ENCODE measurements at places on chromosomes 3 and 15.

DNA sequence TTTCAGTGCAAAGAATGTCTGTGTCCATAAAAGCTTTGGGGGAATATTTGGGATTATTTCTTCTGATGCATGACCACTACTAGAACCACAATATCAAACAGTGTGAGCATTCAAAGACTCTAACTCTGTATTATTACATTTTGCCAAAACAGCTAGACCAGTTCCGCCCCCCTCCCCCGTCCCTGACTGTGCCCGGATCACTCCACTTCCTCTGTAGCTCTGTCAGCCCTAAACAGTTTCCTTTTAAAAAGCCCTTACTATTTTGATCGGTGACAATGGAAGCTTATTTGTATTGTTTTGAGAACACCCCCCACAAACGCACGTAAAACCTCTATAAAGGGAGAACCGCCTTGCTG is 36.6 kb upstream of the EPHB3 start:
- no peak for DNase-seq

DNA sequence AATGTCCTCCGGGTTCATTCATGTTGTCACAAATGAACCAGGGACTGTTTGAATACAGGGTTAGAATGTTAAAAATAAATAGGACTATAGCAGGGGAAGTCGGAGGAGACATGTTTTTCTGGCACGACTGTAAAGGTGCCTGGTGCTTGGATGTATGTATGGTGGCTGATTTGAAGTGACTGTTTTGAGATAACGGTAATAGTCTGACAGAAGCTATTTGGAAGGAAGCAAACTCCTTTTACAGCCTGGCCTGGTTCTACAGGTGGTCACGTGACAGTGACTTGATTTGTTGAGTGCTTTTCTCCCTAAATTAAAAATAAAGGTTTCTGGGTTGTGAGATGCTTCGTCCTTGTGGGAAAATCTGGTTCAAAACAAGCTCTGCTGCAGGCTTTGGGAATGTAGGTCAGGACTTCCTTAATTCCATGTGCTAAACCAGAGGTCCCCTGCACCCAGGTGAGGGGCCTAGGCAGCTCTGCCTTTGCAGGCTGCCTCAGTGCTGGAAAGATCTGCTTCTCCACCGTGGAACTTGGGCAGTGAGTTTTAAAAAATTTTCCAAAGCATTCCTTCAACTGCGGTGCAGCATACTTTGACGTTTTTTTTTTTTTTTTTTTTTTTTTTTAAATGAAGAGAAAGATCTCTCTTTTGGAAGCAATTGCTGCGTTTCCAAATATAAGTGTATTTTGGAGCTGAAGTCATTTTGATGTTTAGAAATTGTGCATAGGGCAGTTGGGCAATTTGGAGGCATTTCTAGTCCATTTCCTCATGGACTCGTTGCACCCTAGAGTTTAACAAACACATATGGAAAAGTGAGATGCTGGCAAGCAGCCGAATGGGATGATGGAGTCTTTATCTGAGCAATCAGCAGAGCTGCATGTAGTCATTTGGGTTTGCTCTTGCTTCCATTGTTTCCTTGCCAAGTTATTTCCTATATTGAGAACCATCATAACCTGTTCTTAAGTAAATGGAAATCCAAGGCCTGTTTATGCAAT is 30.9 kb downstream of the ITPR1 start:
- DNase-seq, result no peak

DNA sequence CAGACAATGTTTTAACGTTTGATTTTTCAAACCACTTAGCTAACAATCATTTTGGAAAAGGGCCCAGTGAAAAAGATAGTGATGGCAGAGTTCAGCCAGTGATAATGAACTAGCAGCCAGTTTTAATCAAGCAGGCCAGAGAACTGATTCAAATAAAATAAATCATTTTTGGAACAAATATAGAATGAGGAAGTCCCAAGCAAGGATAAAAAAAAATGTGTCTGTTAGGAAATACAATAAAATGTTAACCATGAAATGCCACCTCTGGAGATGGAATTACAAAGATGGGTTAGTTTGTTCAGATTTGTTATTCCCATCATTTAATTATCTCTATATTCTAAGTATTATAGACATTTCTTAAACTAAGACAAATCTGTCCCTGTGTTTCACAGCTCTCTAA is 1.1 kb downstream of the HERC1 start:
- no peak for DNase-seq

- DNase-seq, result no peak
Observed at GRCh38 chr3:45955706-45956105, 12.4 kb downstream of the CXCR6 start.

GRCh38 chr15:73607405-73607804 is 25.8 kb downstream of the NPTN start:
- DNase-seq, result no peak

GRCh38 chr15:62782071-62782841 is 260.3 kb upstream of the TPM1 start:
- DNase-seq, result peak; percentile 90

- no peak for DNase-seq
Observed at GRCh38 chr3:64384561-64384960, 159.3 kb upstream of the PRICKLE2 start.

DNA sequence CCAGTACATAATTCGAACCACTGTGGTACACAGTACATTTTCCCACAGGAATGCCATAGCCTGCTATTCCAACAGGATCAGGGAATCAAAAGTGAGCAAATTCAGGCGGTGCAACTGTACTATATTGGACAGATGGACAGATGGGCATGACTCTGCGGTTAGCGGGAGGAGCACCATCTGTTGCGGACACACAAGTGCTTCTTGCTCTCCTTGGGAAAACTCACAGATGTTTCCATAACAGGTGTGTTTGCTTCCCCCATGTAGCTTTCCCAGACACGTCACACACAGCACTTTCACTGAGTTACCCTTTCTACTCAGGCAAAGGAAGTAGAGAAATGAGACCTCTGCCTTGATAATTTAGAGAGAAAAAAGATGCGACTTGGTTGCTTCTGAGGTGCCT is 325.1 kb upstream of the THBS1 start:
- no peak for DNase-seq

DNA sequence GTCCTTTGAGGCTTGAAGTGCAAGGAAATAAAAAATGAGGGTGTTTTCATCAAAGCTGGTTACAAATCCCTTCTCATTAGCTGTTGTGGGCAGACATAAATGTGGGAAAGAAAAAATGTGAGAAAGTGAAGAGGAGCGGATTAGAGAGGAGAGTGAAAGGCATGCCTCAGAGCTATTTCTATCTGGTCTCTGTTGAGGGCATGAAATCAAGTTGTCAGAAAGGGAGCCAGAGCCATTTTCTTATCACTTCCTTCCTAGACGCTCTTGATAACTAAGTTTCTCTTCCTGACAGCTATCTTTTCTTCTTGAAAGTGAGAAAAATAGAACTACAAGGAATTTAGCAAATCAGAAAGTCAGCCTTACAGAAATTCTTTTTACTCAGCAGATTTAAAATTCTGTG is 20.8 kb upstream of the CAPN3 start:
- no peak for DNase-seq

- no peak for DNase-seq
Observed at GRCh38 chr15:56184516-56184915, 59.2 kb downstream of the RFX7 start.

GRCh38 chr3:61632568-61633175 is 71.3 kb downstream of the PTPRG start:
- DNase-seq, result no peak

DNA sequence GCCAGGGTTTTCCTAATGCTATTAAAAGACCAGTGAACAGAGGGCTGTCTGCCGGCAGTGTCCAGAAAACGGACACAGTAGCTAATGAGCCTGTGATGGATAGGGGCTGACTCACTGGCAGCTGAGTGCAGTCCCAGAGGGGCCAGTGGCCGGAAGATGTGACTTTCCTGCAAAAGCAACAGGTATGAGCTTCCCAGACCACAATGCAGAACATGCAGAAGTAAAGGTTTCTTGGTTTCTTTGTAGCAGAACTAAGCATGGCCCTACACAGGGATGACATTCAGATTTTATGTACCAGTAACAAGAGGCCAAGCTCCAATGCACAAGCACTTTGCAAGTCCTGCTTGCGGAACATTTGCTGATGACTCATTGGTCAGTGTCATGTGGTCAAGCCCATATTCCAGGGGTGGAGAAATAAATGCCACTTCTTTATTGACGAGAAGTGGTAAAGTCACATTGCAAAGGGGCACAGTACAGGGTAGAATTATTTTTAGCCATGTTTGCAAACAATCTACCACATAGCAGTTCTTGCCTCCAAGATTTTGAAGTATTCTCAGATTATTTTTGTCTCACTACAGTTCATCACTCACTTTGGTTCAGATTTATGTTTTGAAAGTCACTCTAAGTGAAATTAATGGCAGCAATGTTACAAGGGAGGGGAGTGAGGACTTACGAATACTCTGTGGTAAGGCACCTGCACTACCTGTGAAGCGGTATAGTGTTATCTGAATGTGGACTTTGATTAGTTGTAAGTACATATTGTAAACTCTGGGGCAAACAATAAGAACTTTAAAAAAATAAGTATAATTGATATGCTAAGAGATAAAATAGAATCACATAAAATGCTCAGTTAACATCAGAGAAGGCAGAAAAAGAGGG is 263.3 kb downstream of the ABHD5 start:
- no peak for DNase-seq

- peak; percentile 29 for DNase-seq
Observed at GRCh38 chr3:38108649-38109579, 28.0 kb downstream of the ACAA1 start.

DNA sequence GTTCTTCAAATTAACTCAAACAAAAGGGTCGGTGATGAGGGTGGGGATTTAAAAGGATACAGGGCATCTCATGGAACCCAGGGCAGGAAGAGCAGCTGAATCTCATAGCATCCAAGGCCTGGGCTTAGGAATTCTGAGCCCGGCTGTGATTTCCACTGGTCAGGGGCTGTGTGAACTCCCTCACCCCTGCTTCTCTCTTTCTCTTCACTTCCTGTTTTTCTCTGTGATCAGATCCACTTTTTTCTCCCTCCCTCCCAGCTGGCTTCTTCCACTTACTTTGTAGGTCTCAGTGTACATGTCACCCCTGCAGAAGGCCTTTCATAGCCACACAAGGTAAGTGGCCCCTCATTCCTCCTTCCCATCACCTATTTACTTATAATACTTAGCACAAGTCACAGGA is 68.2 kb upstream of the CORO2B start:
- no peak for DNase-seq

DNA sequence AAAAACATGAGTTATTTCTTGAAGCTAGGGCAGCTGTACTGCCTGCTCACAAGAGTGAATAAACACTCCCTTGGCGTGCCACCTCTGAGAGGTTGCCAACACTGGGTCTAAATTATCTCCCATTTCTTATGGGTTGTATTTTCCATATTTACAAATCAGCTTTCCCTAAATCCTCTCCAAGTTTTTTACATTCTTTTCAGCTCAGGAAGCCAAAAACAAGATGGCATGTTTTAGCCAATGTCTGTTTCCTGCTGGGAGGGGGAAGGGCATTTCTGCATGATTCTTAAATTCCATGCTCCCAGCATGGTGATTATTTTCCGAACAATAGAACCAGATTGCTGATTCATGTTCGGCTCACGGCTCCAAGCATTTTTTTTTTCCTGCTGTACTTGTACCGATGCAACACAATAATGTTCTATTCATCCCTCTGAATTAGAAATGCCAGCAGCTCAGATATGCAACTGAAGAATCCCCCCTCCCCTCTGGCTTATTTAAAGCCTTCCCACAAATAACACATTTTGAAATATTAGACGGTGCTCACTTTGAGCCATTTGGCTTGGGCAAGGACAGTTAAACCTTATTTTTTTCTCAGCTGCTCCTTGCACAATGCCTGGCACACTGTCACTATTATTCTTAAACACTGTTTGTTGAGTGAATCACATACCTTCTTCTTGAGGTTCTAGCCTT is 252.5 kb downstream of the THRB start:
- no peak for DNase-seq

DNA sequence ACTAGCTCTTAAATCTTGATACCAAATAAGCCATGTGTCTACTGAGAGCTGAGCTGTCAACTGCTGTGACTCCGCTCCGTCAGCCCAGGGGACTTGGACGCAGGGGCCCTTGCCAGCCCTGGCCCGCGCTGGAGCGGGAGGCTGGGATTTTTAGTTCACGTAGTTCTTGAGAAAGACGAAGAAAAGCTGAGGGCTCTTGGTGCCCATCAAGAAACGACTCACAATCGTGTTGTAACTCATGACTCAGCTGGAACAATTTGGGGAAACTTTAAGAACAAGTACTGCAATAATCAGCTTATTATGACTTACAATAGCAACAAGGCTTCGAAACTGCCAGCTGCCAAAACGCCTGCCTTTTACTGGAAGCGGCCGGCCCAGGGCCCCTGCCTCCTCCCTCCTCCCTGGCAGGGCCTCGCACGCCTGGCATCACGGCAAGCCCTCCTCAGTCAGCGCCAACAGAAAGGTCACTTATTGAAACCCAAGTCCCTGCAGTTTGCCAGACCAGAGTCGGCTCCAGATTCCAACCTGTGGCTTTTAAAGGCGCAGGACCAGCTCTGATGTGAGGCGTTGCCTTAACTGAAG is 60.3 kb downstream of the RGMA start:
- DNase-seq, result peak; percentile 97

GRCh38 chr3:100852840-100853239 is 140.4 kb downstream of the ABI3BP start:
- DNase-seq, result no peak

DNA sequence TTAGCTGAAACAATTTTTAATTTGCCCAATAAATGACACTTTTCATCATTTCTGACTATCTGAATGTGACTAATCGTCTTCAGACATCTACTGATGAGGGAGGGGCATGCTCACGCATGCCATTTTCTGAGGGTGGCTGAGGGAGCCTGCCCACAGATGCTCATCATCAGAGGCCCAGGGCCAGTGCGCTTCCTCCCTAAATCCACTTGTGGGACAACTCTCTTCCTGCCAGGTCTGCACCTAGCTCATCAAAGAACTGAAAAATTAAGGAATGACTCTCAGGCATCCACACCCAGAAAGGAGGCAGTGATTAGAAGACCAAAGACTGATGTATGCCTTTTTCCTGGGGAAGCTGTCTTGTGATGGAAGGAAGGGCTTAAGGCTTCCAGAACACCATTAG is 22.8 kb downstream of the RTP3 start:
- DNase-seq, result no peak

DNA sequence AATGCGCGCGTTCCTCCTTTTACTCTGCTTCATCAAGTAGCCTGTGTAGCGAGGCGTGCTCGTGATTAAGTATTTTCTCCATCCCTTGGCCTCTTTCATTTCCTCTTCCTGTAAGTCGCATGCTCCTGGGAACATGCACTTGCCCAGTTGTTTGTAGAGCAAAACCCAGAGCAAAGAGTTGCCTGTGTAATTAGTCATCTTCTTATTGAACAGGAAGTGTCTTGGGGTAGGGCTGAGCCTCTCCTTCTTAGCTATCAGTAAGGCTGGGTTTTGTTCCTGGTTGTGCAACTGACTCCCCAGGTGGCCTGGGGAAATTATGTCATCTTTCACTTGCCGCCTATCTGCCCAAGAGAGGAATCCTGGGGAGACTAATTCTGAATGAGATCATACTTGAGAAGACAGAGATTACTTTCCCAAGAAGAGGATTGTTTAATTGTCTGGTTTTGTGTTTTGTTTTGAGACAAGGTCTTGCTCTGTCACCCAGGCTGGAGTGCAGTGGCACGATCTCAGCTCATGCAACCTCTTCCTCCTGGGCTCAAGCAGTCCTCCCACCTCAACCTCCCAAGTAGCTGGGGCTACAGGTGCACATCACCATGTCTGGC is 14.9 kb downstream of the LIPH start:
- no peak for DNase-seq

- DNase-seq, result no peak
Observed at GRCh38 chr3:189588475-189589178, 42.6 kb upstream of the TP63 start.
